ENCODE measurements at places on chromosomes 4 and X. TPM values are rescaled to one million over a fixed set of nuclear protein-coding genes. Genes with fewer than 3 reads are reported as not detected.

DNA sequence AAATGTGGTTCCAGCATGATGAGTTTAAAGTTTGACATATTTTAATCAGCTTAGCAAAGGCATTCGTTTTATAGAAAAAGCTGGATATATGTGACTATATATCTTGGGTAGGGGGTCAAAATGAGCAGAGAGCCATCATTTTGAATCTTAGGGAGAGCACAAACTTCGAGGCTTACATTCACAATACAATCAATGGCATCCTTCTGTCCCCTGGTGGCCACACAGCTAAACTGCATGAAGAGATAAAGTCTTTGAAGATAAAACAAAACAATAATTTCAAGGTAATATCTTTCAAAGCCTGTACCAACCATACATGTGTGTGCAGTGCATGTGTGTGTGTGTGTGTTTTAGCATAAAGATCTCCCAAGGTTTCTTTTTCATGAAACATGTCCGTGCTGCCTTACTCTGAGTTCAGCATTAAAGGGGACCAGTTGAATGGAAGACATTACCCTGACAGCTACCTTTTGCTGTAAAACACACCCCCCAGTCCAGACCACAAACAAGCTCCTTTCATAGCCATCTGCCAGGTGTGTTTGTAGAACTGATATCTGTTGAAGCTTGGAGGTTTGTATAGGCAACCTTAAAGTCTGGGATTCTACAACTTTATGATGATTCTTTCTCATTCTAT lies 22.0 kb downstream of the DYNLT3 start:
- H3K27me3 ChIP-seq = no peaks in the 10 kb centered on the region
- H3K4me1 ChIP-seq = no peaks in the 10 kb centered on the region
- no peak overlapping the region for H3K4me3 ChIP-seq
- no peaks in the 10 kb centered on the region for H3K36me3 ChIP-seq
- no peak overlapping the region for H3K27ac ChIP-seq
- DNase-seq = no peak

The MAGEA10 gene
- not detected for total RNA-seq

The CNKSR2 gene
- 2.2 TPM for total RNA-seq

- no peak overlapping the region for H3K27ac ChIP-seq
- no peak overlapping the region for H3K4me3 ChIP-seq
- DNase-seq = no peak
- no peaks in the 10 kb centered on the region for H3K4me1 ChIP-seq
Observed at GRCh38 chrX:112867570-112867969, 26.9 kb upstream of the AMOT start.

GRCh38 chr4:114924311-114924710 lies 189.1 kb downstream of the NDST4 start:
- H3K27ac ChIP-seq = no peak overlapping the region
- DNase-seq = no peak
- H3K36me3 ChIP-seq = no peaks in the 10 kb centered on the region
- H3K4me3 ChIP-seq = no peak overlapping the region
- H3K27me3 ChIP-seq = no peaks in the 10 kb centered on the region

GRCh38 chr4:104393655-104394324 lies 100.9 kb downstream of the CXXC4 start:
- H3K4me3 ChIP-seq = no peak overlapping the region
- DNase-seq = no peak
- no peaks in the 10 kb centered on the region for H3K27me3 ChIP-seq
- no peak overlapping the region for H3K27ac ChIP-seq

- H3K27me3 ChIP-seq = no peaks in the 10 kb centered on the region
- no peak for DNase-seq
- no peak overlapping the region for H3K27ac ChIP-seq
- H3K4me1 ChIP-seq = peaks cover 14% of the 10 kb centered on the region
Observed at GRCh38 chr4:6909970-6910339, 329 bp downstream of the TBC1D14 start.

The CABS1 gene
- not detected for total RNA-seq

- H3K4me3 ChIP-seq = no peak overlapping the region
- no peak overlapping the region for H3K27ac ChIP-seq
- H3K36me3 ChIP-seq = no peaks in the 10 kb centered on the region
- H3K4me1 ChIP-seq = peaks cover 14% of the 10 kb centered on the region
Observed at GRCh38 chrX:14032406-14032805, 2.7 kb upstream of the GEMIN8 start.

The ELOVL6 gene
- total RNA-seq = 19.2 TPM

The PRRG1 gene
- 33.7 TPM for total RNA-seq

- H3K27me3 ChIP-seq = no peaks in the 10 kb centered on the region
- no peaks in the 10 kb centered on the region for H3K36me3 ChIP-seq
- no peak overlapping the region for H3K27ac ChIP-seq
- no peak overlapping the region for H3K4me3 ChIP-seq
- DNase-seq = no peak
Observed at GRCh38 chrX:132277953-132278614, 58.8 kb upstream of the RAP2C start.

The ZNF518B gene
- 33.1 TPM for total RNA-seq

DNA sequence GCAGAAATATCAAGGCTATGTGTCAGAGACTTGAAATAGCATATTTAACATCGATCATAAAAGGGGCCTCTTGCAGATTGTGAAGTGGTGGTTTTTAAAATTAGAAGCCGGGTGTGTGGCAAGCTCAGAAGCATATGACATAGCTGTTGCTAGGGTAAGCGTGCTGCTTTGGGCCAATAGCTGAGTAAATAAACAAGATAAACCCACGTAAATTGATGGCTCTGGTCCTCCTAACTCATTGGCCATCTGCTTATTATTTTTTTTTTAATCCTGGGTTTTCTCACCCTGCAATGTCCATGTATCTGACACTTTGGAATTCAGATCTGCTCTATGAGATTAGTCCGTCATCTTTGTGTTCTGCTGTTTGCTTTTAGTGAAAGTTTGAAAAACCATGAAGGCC lies 32.6 kb upstream of the STOX2 start:
- H3K36me3 ChIP-seq = no peaks in the 10 kb centered on the region
- H3K27me3 ChIP-seq = no peaks in the 10 kb centered on the region
- no peak for DNase-seq
- peaks cover 6% of the 10 kb centered on the region for H3K4me1 ChIP-seq
- H3K27ac ChIP-seq = no peak overlapping the region

DNA sequence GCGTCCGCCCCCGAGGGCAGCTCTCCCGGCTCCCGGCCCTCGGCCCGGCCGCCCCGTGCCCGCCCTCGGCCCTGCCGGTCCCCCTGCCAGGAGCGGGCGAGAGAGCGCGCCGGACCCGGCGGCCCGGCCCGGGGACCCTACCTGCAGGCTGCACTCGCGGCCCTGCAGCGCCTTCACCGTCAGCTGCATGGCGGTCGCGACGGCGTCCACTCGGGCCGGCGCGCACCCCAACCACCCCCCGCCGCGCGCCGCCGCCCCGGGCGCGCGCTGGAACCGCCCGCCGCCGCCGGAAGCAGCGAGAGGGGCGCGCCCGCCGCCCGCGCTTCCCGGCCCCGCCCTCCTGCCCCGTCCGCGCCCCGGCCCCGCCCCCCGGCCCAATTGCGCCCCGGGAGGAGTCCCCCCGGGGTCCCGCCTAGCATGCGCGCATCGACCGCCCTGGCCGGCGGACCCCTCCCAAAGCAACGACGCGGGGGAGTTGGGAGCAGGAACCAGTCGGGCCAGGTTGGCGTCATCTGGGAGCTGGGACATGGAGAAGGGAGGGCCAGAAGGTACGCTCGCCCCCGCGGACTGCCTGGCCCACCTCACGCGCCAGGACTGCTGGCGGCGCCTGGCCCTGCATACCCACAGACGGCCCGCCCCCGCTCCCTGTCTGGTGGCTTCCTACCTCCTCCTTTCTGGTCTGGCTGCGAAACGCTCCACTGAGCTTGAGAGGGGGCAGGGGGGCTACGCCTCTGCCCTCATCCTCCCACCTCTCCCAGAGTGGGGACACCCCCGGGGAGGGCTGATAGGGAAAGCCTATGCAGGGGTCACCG lies at the start of gene UBL4A:
Gene UBL4A, minus strand, starts transcription at position 220 of the 812 bp plus-strand sequence. Its CDS starts 31 bp downstream, at position 189.
- H3K4me1 ChIP-seq = peaks cover 18% of the 10 kb centered on the region
- DNase-seq = peak; percentile 36
- peak within 1 kb of the TSS; percentile 19 for H3K27ac ChIP-seq
- H3K4me3 ChIP-seq = peak within 1 kb of the TSS; percentile 51
- no peaks in the 10 kb centered on the region for H3K36me3 ChIP-seq
- no peaks in the 10 kb centered on the region for H3K27me3 ChIP-seq

GRCh38 chr4:124144238-124144654 lies 568.3 kb downstream of the ANKRD50 start:
- peak; percentile 77 for DNase-seq
- H3K36me3 ChIP-seq = no peaks in the 10 kb centered on the region
- no peak overlapping the region for H3K4me3 ChIP-seq
- H3K27ac ChIP-seq = no peak overlapping the region
- peaks cover 6% of the 10 kb centered on the region for H3K4me1 ChIP-seq
- no peaks in the 10 kb centered on the region for H3K27me3 ChIP-seq

The RASL11B gene
- total RNA-seq = 5.1 TPM

DNA sequence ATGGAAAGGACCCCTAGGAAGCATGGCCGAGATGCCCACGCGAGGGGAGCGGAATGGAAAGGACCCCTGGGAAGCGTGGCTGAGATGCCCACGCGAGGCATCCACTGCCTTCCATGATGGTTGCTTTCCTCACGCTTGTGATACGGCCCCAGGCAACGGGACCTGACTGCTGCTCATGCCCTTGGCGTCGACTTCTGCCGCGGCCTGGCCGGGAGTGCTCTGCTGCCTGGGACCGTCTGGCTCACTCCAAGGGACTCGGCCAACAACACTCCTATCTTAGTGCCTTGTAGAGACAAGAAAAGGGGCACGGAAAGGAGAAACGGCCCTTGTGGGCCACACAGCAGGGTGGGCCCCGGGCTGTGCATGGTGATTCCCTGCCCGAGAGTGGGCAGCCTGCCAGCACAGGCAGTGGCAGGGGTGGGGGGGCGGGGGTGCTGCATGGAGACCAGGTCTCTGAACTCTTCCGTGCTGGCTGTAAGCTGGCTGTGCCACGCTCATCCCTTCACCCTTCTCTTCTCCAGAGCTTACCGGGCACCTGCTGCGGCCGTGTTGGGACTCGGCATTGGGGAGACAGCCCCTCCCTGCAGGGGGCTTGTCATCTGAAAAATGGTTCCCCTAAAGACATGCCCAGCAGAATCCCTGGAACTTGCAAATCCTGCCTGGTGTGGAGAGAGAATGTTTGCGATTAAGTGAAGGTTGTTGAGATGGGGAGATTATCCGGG lies 38.6 kb upstream of the HMX1 start:
- no peak for DNase-seq
- no peaks in the 10 kb centered on the region for H3K27me3 ChIP-seq
- H3K27ac ChIP-seq = no peak overlapping the region
- no peaks in the 10 kb centered on the region for H3K36me3 ChIP-seq
- H3K4me1 ChIP-seq = no peaks in the 10 kb centered on the region

The HPGD gene
- 0.20 TPM for total RNA-seq

The TMEM192 gene
- 17.4 TPM for total RNA-seq

DNA sequence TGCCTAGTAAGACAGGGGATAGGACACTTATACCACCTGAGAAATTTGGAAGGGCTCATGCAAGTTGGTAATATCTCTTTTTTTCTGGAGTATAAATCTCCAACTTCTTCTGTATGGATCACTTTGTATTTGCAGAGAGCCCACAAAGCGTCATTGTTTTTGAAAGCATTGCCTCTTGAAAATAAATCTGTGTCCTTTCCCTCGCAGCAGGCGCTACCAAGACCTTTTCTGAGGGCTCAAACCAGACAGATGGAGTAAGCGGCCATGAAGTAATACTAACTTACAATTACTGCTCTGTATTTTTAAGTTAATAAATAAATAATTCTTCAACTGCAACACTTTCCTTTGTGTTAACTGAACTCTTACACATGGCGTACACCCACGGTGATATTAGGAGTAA lies 56.0 kb upstream of the FBXW7 start:
- H3K4me3 ChIP-seq = no peak overlapping the region
- H3K4me1 ChIP-seq = peaks cover 13% of the 10 kb centered on the region
- DNase-seq = no peak
- no peaks in the 10 kb centered on the region for H3K27me3 ChIP-seq
- H3K36me3 ChIP-seq = no peaks in the 10 kb centered on the region

The MAGEA11 gene
- total RNA-seq = not detected

The PCDH11X gene
- total RNA-seq = 0.31 TPM

- DNase-seq = no peak
- no peaks in the 10 kb centered on the region for H3K36me3 ChIP-seq
- no peak overlapping the region for H3K4me3 ChIP-seq
- peaks cover 6% of the 10 kb centered on the region for H3K4me1 ChIP-seq
- H3K27me3 ChIP-seq = no peaks in the 10 kb centered on the region
- no peak overlapping the region for H3K27ac ChIP-seq
Observed at GRCh38 chr4:108893468-108893867, 130.6 kb upstream of the ETNPPL start.

The ZNF718 gene
- total RNA-seq = 6.8 TPM

DNA sequence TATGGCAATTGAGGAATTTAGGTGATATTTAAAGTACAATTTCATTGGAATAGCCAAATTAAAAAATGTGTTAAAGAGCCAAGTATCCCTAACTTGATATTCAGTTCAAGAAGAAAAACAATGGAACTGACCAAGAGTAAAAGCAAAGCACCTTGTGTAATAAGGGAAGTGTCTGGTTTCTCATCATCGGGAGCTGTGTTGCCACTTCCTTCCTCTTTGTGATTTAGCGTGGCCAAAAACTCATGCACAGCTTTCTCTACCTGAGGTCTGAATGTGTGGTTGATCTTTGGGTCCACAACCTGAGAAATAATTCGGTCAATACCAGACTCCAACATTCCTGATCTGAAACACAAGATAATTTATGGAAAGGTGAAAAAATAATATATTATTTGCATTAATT lies 12.4 kb downstream of the BOD1L1 start:
- H3K27ac ChIP-seq = no peak overlapping the region
- H3K4me3 ChIP-seq = no peak overlapping the region
- H3K4me1 ChIP-seq = no peaks in the 10 kb centered on the region
- H3K36me3 ChIP-seq = peaks cover 48% of the 10 kb centered on the region
- DNase-seq = no peak
- no peaks in the 10 kb centered on the region for H3K27me3 ChIP-seq

- no peaks in the 10 kb centered on the region for H3K4me1 ChIP-seq
- no peak overlapping the region for H3K4me3 ChIP-seq
Observed at GRCh38 chr4:26729027-26729426, 131.6 kb upstream of the STIM2 start.

The IL1RAPL1 gene
- 0.16 TPM for total RNA-seq

The CACNA1F gene
- not detected for total RNA-seq

The CD40LG gene
- total RNA-seq = not detected

GRCh38 chr4:61522312-61522711 lies 322.2 kb downstream of the ADGRL3 start:
- no peak for DNase-seq
- no peaks in the 10 kb centered on the region for H3K27me3 ChIP-seq
- H3K27ac ChIP-seq = no peak overlapping the region
- H3K36me3 ChIP-seq = no peaks in the 10 kb centered on the region
- no peak overlapping the region for H3K4me3 ChIP-seq

- no peak overlapping the region for H3K4me3 ChIP-seq
- H3K27me3 ChIP-seq = no peaks in the 10 kb centered on the region
- H3K27ac ChIP-seq = no peak overlapping the region
- no peak for DNase-seq
Observed at GRCh38 chrX:116499780-116500179, 37.0 kb upstream of the CT83 start.

GRCh38 chrX:118975831-118976598 lies 1.6 kb downstream of the LONRF3 start:
- H3K4me1 ChIP-seq = no peaks in the 10 kb centered on the region
- H3K4me3 ChIP-seq = peak overlapping the region; percentile 44
- H3K36me3 ChIP-seq = no peaks in the 10 kb centered on the region

- DNase-seq = peak; percentile 45
- no peaks in the 10 kb centered on the region for H3K36me3 ChIP-seq
- no peaks in the 10 kb centered on the region for H3K4me1 ChIP-seq
Observed at GRCh38 chrX:119690921-119691716, 1.8 kb downstream of the SEPTIN6 start.

The TLR6 gene
- total RNA-seq = 3.1 TPM

GRCh38 chr4:58209551-58209950 lies 1099.4 kb upstream of the IGFBP7 start:
- H3K27ac ChIP-seq = no peak overlapping the region
- no peak overlapping the region for H3K4me3 ChIP-seq
- DNase-seq = no peak
- no peaks in the 10 kb centered on the region for H3K27me3 ChIP-seq
- H3K36me3 ChIP-seq = no peaks in the 10 kb centered on the region
- H3K4me1 ChIP-seq = no peaks in the 10 kb centered on the region

Measured in astrocyte (in vitro differentiated cells and primary cell).